ENCODE measurements at places on chromosomes 7 and 10. TPM values are rescaled to one million over a fixed set of nuclear protein-coding genes. Genes with fewer than 3 reads are reported as not detected.

DMBT1 gene
- total RNA-seq, result not detected

CRHR2 gene
- total RNA-seq, result not detected

SORCS1 gene
- 0.35 TPM for total RNA-seq

ACTL6B gene
- not detected for total RNA-seq

FLNC gene
- total RNA-seq, result 0.14 TPM

SPOCK2 gene
- total RNA-seq, result 0.29 TPM

LRRC4 gene
- total RNA-seq, result not detected

AS3MT gene
- not detected for total RNA-seq

LRMDA gene
- total RNA-seq, result not detected

CCDC186 gene
- total RNA-seq, result 7.2 TPM

RHBDD2 gene
- total RNA-seq, result 96.3 TPM

TEX47 gene
- not detected for total RNA-seq

OR2A7 gene
- total RNA-seq, result not detected

POMZP3 gene
- 5.1 TPM for total RNA-seq

CXCL12 gene
- 0.06 TPM for total RNA-seq

CPXM2 gene
- not detected for total RNA-seq

HECW1 gene
- total RNA-seq, result 33.8 TPM

SEM1 gene
- total RNA-seq, result 228 TPM

ZP3 gene
- total RNA-seq, result 0.97 TPM

SLIT1 gene
- total RNA-seq, result not detected

FGFBP3 gene
- total RNA-seq, result 0.21 TPM

Data from H4 (cell line).